ENCODE measurements at places on chromosomes 12 and 14.
A peak's percentile ranks its signal among the peaks of the same experiment; 100 is the strongest.

GRCh38 chr14:76373456-76373855, 2.5 kb upstream of the ESRRB start:
- no peak for DNase-seq

GRCh38 chr12:107277855-107278254, 184.5 kb upstream of the CRY1 start:
- no peak for DNase-seq

GRCh38 chr14:89357655-89358297, 59.3 kb downstream of the FOXN3 start:
- no peak for DNase-seq

DNA sequence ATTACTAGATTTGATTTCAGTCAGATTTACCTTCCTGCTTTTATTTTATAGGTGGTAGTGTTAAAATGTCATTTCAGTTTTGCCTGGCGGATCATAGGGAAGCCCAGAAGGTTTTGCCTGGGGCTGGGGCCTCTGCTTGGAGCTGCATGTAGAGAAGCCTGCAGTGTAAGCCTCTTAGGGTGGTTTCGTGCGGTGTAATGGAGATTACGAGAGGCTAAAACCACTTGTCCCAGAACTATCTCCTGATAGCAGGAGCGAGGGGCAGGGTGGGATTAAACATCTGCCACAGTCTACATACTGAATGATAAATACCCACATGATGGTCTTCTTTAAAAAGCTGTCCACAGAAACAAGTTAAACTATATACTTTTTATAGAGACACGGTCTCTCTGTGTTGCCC, 35.0 kb upstream of the DICER1 start:
- no peak for DNase-seq

DNA sequence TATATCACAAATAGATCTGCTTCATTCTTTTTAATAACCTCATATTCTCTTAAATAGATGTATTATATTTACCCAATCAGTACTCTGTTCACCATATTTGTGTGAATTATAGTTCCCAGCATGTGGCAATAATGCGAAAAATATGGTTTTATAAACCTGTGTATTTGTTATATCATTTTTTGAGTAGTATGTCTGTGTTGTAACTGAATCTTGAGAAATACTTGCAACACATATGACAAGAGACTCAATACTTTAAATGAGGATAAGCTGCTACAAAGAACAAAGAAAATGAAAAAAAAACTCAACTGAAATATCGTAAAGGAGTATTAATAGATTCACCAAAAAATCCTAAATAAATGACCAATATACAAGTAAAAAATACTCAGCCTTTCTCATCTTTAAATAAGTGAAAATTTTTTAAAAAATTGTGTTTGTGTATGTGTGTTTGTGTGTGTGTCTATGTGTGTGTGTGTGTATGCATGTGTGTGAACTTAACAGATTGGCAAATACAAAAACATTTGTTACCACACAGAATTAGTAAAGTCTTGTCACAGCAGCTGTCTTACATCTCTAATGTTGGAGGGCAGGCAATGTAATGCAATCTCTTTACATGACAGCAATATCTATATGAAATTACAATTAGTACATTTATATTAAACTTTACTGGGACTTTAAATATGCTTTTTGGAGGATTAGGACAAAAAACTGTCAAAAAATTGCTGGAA, 441.9 kb upstream of the MGAT4C start:
- DNase-seq = no peak

DNA sequence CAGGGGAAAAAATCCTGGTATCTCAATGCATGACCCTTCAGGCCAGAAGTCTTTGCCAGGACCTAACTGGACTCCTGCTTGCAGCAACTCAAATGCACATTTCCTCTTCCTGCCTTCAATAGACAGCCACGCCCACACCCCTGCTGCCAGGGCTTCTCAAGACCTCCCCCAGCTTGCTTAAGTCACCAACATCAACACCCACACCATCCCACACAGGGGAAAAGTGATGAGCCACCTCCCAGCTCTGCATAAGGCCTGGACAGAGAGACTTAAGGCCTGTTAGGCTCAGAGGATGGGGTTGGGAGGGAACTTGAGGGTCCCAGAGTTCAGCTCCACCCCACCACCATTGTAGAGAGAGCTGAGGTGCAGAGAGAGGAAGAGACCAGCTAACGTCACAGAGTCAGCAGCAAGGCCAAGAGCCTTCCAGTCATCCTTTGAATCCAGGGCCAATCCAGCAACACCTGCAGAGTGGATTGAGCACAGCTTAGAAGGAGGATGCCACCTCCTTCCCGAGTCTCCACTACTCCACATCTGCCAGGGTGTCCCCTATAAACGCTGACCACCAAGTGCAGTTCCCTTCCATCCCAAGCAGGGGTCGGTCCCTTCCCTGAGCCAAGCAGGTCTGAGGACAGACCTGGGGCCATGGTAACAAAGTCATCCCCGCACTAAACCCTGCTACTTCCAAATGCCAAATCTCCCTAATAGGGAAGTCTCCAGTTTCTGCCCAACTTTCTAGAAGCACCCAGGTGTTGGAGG, 50.0 kb downstream of the KDM2B start:
- peak; percentile 64 for DNase-seq

GRCh38 chr12:77630790-77631445, 199.8 kb upstream of the NAV3 start:
- DNase-seq = no peak

DNA sequence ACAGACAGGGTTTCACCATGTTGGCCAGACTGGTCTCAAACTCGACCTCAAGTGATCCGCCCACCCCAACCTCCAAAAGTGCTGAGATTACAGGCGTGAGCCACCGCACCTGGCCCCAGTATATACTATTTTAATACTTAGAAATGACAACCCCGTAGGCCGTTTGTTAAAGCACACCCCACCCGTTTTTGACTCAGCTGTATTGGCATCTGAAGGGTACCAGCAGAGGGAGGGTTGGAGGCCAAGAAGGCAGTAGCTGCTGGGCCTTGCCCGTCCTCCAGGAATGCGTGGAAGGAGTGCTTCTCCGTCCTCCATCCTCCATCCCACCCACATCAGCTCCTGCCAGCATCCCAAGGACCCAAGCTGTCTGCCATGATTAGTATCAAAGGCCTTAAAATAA, 6.3 kb upstream of the NIN start:
- no peak for DNase-seq

- no peak for DNase-seq
Observed at GRCh38 chr12:89497467-89497866, 27.1 kb downstream of the GALNT4 start.

GRCh38 chr12:93336291-93336741, 41.4 kb upstream of the NUDT4 start:
- DNase-seq = no peak

- no peak for DNase-seq
Observed at GRCh38 chr12:96698521-96698920, 208.5 kb upstream of the NEDD1 start.

GRCh38 chr14:56196274-56196673, 78.1 kb downstream of the PELI2 start:
- DNase-seq = no peak

GRCh38 chr14:24613747-24614146, 4.3 kb upstream of the GZMH start:
- no peak for DNase-seq

DNA sequence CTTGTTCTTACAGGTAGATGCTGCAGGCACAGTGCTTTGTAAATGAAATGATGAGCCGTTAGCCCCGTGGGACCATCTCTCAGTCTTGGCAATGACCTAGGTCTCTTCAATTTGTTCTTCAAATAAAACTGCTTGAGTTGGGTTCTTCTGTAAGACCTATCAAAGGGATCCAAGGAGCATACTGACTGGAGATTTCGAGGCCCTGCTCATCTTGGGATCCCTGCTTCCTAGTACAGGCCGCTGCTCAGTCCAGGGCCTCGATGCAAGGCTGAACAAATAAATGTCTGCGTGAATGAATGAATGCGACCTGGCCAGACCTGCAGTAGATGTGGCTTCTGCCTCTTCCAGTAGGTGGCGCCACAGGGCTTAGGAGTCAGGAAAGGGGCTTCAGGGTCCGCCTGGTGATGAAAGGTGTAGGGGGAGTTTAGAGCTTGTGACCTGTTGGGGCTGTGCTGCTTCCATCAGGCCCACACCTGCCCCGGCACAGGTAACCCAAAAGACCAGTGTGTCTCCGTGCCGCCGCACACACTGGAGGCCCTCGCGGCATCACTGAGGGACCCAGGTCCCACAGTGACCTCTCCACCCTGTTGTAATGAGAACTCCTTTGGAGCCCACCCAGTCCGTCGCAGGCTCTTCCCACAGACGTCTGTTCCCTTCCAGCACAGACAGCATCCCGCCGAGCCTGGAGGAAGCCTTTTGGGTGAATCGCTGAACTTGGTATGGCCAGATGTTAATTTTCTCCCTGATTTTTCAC, 4.4 kb downstream of the CACNA1C start:
- DNase-seq = no peak

GRCh38 chr14:67242168-67242420, 859 bp downstream of the PALS1 start:
- no peak for DNase-seq

DNA sequence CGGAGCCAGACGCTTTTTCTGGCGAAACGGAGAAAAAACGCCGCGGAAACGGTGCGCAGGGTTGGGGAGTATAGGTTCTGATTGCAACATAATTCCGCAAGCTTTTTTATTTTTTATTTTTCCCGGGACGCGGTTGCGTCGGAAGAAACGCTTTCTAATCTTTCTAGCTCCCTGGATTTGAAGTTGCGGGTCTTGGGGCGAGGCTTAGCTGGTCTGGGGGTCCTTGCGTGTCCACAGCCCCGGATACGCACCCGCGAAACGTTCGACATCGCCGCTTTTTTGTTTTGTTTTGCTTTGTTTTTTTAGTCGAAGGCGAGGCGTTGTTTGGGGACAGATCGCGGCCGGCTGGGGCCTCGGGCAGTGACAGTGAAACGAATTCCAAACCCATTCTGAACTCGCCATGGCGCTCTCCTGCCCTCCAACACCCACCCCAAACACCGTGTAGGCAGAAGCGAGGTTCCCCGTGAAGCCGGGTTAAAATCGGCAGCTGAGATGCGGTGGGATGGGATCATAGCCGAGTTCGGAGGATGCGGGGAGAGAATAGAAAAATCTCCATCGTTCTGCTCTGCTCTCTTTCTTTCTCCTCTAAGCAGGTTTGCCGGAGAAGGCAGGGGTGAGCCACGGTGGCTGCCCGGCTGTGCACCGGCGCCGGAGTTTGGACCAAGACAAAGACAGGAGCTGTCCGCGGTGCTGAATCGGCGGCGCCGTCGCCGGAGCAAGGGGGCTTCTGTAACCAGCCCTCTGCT, 8.1 kb upstream of the LHX5 start:
- peak; percentile 10 for DNase-seq

DNA sequence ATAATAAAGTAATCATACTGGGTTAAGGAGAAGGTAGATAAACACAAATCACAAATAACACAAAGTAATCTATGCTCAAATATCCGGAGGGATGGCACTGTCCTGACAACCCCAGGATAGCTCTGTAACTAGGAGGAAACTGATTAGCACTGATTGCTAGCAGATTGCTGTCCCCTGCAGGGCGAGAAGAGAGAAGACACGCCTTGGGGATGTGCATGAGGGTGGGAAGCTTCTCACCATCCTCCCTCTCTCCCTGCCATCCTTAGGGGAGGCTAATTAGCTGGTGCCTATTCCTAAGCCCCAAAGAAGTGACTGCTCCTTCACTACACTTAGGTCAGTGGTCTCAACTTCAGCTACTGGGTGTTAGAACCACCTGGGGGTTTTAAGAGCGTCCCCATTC, 27.0 kb upstream of the TMEM260 start:
- no peak for DNase-seq

- no peak for DNase-seq
Observed at GRCh38 chr12:124537525-124538193, 29.8 kb downstream of the NCOR2 start.

- DNase-seq = peak; percentile 12
Observed at GRCh38 chr12:71746974-71747611, 7.6 kb upstream of the RAB21 start.

GRCh38 chr12:89040146-89040964, 311.9 kb downstream of the DUSP6 start:
- DNase-seq = peak; percentile 79

GRCh38 chr12:127822809-127823411, 444.1 kb upstream of the TMEM132C start:
- no peak for DNase-seq

- DNase-seq = no peak
Observed at GRCh38 chr12:93407054-93407962, 29.6 kb downstream of the NUDT4 start.

DNA sequence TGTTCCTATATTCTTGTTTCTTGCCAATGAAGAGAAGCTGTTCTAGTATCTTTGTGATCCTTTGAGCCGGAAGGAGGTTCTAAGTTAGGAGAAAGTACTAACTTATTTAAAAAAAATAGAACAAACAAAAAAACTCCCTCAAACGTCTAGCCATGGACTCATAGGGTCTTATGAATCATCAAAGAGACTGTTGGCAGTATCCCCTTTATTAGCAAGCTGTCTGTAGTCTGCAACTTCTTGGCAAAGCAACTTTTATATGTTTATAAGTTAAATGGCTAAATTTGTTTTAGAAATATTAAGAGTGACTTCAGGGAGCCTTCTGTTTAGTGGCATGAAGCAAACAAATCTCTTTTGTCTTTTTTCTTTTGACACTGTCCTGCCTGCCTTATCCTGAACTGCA, 291.9 kb downstream of the FUT8 start:
- no peak for DNase-seq

GRCh38 chr12:26979733-26980132, 34.5 kb downstream of the TM7SF3 start:
- no peak for DNase-seq

GRCh38 chr12:1213618-1214205, 222.7 kb downstream of the ERC1 start:
- DNase-seq = no peak

- no peak for DNase-seq
Observed at GRCh38 chr12:120693848-120694247, 6.9 kb downstream of the MLEC start.

- DNase-seq = no peak
Observed at GRCh38 chr12:57240926-57241401, 10.0 kb downstream of the STAC3 start.

- DNase-seq = no peak
Observed at GRCh38 chr12:100138048-100138802, 4.4 kb downstream of the BLTP3B start.

- DNase-seq = no peak
Observed at GRCh38 chr12:89878950-89879349, 170.3 kb upstream of the ATP2B1 start.

DNA sequence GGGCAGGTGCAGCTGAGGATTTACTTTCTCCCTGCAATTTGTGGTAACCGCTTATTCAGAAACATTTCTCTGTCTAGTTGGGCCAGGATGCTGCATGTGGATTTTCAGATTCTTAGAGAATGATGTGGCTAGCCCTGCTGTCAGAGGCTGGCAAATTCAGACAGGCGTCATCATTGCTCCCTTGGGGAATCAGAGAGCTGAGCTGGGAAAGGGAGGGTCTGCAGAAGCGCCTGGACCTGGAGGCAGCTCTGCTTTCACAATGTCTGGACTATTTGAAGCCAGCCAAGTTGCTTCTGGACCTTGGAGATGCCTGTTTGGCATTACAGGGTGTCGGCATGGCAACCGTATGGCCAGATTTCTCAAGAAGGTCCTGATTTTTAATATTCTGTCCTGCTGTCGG, 3.4 kb downstream of the GALNT16 start:
- DNase-seq = no peak

Measured in activated T-helper 1 cell treated with anti-CD3 and anti-CD28 coated beads, Interleukin-12 subunit alpha, Interleukin-12 subunit beta, Interleukin-2, Interleukin-4 antibody, amounts not matched to agents 30 ng/mL and 10 ng/mL and 1 ng/mL, durations not matched to agents 14 hours and 24 hours and 36 hours (primary cell).